ENCODE measurements at places on chromosomes 4 and X.

GRCh38 chrX:53714580-53715345 lies 28.2 kb upstream of the HUWE1 start:
- DNase-seq, result peak; percentile 78

DNA sequence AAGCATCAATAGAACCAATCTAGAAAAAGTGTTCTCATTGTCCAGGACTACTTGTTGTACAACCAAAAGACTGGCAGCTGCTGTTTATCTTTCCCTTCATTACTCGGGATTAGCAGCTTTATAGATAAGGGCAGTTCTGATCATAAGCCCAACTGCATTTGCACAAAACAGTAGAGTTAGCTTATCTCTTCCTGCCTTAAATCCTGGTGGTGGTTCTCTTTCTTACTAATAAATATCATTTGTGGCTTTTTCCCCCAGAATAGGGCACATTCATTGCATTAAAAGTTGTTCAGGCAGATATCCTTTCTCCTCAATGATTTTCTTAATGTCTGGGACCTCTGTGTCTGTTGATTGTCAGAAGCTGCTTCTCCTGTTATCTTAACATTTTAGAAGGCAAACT lies 20.2 kb upstream of the RRAGB start:
- no peak for DNase-seq

GRCh38 chrX:41350150-41350975 lies 16.4 kb downstream of the DDX3X start:
- no peak for DNase-seq

- DNase-seq, result no peak
These were observed 210.6 kb downstream of the COL25A1 start for GRCh38 chr4:109091727-109092409.

DNA sequence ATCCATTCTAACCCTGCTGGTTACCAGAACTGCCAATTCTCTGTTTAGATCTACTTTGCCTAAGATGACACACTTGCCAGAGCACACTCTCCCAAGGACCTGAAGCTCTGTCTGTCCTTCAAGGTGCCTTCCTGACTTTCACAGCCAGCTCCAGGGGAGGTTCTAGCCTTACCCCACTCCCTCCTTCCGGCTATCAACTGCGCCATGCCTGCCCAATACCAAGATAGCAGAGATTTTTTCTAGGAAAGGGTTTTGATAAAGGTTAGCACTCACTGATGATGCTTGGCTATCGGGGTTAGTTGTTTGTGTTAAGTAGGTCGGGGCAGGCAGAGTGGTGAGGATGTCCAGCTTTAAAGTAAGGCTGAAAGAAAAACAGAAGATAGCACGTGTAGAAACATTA lies 14.3 kb downstream of the ALPK1 start:
- no peak for DNase-seq
